ENCODE measurements at places on chromosomes 16 and 17.
A peak's percentile ranks its signal among the peaks of the same experiment; 100 is the strongest.

DNA sequence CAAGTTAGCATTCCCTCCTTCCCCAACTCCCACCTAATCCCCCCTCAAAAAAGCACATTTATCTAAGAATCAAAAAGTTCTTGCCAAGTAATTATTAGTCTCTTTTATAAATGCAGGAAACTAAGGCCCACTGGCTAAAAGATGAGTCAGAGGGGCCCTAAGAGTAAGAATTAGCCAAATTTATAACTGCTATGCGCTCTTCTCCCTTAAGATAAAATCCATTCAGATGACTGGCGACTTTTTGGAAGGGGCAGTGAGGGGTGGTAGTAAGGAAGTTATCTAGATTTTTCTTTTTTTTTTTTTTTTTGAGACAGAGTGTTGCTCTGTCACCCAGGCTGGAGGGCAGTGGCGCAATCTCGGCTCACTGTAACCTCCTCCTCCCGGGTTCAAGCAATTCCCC, 17.1 kb downstream of the ZNF652 start:
- peak; percentile 56 for DNase-seq

DNA sequence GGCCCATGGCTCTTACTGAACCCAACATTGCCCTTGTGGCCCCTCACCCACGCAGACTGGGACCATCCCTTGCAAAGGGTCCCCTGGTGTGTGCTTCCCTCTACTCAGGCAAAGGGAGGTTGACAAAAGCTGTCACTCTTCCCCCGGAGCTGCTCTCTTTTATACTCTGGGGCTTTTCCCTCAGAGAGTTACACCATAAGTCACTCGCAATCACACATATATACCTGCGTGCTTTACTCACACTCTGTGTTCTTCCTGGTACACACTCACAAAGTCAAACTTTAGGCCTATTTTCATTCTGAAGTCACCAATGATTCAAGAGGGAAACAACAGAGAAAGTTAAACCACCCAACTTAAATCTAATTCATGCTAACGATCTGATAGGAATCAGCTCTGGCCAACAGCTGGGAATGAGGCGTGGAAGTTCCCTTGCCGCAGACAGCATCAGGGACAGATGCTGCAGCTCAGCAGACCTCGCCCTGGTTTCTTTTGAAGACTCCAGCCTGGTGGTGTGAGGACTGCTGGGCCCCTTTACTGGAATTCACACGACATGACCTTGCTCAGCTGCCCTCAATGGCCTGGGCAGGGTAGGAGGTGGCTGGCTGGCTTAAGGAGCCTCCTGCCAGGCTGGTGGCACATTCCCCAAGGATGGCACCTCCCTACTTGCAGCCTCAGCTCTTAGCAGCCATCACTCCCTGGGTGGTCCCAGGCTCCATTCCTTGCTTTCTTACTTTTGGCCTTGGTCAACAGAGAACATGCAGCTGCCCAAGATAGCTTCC, 27.3 kb downstream of the HIC1 start:
- peak; percentile 43 for DNase-seq

DNA sequence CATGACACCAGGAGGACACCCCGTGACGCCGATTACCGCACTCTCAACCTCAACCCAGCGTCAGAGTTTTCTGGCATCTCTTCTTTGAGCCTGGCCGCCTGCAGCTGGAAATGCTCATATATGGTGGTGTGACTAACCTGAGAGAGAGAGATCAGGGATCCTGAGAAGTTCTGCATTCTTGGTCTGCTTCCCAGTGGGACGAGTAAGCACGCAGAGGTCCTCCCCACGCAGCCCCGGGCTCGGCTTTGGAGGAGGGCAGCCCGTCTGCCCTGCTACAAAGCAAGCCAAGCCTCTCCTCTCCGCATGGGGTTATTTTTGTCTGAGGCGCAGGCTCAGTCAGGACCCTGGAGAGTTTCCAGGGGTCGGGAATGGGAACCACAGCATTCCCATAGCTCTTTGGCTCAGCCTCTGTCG, 16.5 kb downstream of the CRISPLD2 start:
- peak; percentile 100 for DNase-seq

- peak; percentile 54 for DNase-seq
Measured at GRCh38 chr16:47461598-47462266, 601 bp downstream of the PHKB start.

DNA sequence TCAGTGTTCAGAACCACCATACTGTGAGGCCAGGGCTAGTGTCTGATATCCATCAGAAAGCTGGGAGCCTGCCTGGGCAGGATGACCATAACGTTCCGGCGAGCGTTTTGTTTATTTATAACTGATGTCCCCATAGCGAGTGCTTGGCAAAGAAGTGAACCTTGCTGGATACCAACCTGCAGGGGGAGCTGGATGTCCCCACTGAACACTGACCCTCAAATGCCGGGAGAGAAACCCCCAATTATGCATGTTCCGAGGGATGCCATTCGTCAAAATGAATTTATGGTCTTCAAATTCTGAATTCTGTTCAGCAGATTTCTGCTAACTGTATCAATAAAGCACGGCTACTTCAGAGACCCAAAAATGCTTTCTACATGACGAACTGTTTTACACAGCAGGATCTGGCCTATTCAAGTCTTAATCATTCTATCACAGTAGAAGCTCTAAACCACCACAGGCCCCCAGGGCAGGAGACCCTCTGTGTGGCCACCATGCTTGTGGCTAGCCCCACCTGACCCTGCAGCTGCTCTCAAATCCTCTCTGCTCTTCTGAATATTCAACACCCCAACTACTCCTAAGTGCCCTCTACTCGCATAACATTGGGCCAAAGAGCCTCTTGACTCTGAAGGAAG, 15.2 kb downstream of the MED24 start:
- DNase-seq: peak; percentile 70

- peak; percentile 36 for DNase-seq
Measured at GRCh38 chr17:40497695-40498094, 3.7 kb downstream of the TNS4 start.

DNA sequence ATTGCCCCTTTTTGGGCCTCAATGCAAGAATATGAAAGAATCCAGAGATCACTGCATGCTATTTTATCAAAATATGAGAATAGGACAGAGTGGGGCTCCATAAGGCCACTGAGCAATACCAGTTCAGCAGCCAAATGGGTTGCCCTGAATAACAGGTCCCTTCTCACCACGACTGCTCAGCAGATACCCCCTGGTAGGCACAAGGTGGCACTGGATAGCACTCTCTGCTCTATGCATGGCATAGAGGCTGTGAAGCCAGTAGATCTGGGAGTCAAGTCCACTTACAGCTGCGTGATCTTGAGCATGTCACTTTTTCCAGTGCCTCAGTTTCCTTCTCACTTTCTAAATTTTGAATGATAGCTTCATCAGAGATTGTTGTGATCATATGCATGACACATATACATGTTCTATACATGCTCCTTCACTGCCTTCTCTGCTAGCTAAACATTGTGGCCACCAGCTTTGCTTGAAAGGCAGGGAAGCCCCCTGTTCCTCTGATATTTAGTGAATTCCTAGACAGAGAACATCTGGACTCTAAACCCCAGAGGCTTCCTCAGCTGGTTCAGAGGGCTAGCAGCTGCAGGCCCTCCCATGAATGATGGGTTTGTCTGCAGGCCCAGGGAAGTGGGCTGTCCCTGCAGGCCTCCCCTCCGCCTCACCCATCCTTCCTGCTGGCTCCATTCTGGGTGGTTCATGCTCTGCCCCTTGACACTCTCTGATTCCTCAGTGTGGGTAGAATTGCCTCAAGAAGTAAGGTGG, 84.9 kb upstream of the ASIC2 start:
- DNase-seq: no peak

DNA sequence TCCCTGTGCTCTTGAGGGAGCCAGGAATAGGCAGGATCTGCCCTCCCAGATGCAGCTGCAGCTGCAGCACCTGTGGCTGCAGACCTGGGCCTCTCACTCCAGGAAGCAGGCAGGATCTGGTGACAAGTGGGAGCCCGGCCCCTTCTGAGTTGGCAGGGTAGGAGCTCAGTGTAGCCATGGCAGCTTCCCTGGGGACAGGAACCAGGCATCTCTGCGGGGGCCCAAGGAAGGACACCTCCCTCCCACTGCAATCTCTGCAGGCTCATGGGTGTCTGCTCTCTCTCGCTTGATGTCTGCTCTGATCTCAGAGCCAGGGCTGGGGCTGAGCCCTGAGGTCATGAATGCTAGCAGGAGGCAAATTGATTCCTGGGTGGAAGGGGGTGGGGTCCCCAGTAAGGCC, 592.5 kb upstream of the CA10 start:
- DNase-seq: no peak

DNA sequence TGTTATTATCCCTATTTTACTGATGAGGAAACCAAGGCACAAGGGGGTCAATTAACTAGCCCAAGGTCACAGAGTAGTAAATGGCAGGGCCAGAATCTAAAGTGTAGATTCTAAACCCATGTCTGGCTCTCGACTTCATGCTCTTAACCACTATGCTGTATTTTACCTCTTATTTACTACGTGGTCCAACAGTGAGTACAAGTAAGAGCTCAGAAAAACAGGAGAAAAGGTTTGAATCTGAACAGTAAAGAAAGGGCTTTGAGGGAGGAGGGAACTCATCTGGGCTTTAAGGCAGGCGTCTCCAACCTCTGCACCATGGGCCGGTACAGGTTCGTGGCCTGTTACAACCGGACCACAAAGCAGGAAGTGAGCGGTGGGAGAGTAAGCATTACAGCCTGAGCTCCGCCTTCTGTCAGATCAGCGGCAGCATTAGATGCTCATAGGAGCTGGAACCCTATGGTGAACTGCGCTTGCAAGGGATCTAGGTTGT, 62.9 kb downstream of the SMURF2 start:
- no peak for DNase-seq

DNA sequence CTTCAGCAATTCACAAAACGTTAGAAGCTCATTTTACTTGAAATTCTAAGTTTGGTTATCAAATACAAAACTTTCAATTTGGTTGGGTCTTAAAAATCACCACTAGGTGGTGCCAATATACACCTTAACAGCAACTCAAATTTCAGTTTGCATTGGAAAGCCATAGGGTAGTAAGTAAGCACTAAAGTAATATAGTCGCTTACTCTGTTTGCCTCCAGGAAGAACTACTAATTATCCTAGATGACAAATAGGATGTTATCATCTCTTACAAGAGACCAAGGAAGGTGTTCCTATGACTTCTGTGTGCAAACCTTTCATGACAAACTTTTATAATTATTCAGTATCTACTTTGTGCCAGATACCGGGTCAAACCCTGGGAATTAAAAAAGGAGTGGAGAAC, 93.3 kb downstream of the MYO1D start:
- peak; percentile 60 for DNase-seq

GRCh38 chr17:33091271-33091670, 99.6 kb downstream of the SPACA3 start:
- no peak for DNase-seq

- DNase-seq: no peak
Measured at GRCh38 chr17:29891131-29891530, 38.9 kb downstream of the SSH2 start.

DNA sequence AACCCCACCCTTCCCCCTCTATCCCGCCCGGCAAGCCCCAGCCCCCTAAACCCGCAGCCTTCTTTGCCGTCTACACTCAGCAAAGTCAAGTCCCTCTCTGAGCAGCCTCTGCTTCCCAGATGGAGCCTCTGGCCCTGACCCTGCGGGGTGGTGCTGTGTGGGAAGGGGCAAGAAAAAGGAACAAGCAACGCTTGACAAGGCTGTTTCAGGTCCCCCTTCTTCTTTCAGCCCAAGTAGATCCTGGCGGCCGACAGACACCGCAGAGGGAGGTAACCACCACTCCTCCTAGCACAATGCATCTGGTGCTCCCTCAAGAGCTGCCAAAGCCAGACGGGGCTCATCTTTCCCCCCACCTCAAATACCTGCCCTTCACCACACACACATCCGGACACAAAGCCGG, 178.3 kb downstream of the ENGASE start:
- no peak for DNase-seq

- DNase-seq: no peak
Measured at GRCh38 chr16:28293601-28293960, 1.3 kb downstream of the SBK1 start.

DNA sequence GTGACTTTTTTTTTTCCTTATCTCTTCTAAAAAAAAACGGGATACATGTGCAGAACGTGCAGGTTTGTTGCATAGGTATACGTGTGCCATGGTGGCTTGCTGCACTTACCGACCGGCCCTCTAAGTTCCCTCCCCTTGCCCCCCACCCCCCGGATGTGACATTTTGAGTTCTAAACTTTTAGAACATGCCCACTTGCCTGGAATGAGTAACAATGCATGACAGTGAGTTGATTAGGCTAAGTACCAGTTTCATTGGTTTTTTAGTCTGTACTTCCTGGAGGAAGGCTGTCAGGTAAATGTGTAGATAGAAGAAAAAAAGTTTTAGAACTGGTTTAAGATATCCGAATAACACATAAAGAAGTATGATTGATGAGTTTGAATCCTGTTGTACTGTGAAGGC, 4.0 kb downstream of the BPTF start:
- DNase-seq: no peak

DNA sequence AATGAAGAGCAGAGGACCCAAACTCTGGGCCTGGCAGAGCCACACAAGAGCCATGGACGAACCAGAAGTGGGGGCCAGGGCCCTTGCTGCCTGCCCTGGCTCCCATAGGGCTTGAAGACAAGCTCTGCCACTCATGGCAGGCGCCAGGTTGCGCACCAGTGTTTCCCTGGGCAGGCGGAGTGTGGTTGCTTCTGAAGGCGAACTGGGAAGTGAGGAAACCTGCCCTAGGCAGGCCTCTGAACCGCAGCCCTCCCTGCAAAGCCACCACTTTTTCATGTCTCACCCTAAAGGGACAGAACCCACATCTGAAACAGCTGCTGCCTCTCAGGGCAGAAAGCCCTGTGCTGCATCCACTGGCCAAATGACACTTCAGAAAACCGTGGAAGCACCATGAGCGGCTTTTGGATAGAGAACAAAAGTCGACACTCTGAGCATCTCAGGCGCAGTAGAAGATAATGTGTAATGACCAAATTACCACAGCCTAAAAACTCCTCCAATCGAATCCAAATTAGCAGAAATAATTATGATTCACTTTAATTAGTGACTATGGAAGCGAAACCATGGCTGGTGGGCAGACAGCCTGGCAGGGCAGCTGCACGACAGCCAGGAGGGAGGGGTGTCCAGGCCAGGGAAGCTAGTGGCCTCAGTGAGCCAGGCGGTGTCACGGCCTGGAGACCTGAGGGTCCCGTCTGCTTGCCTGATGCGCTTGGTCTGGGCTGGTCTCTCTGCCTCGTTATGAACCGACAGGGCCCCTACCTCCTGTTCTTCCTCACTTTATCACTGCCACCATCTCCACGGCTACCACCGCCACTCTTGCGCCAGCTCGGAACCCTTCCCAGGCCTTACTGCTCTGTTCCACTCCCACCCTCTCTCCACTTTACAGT, 59.1 kb downstream of the PRMT7 start:
- DNase-seq: no peak

GRCh38 chr16:12784076-12784475, 19.6 kb downstream of the CPPED1 start:
- no peak for DNase-seq

DNA sequence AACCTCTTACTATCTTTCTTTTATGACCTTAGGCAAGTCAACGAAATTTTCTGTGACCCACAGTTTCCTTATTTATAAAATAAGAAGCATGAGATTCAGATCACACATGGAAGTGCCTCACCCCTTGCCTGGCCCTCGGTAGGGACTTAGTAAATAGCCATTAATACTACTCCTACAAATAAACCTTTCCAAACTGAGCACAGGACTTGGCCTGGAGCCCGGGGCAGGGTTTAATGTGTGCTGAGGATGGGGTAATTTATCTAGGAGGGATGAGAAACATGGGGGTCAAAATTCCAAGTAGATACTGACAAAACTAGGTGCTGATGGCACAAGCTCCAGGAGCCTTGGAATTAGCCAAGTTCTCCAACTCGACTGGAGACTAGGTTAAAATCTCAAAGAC, 35.0 kb downstream of the PITPNC1 start:
- no peak for DNase-seq

Measured in fibroblast of skin of right biceps (primary cell).